Stimulated activated naive B cell treated with anti-CD40 and anti-IgM and Interleukin-4, amounts not matched to agents 10 μg/mL and 1 μg/mL and 100 μg/mL, for 72 hours (primary cell): ENCODE measurements at places on chromosomes 1 and 21.

- no peak for DNase-seq
Measured at GRCh38 chr1:178660461-178660860, 64.6 kb upstream of the RALGPS2 start.

DNA sequence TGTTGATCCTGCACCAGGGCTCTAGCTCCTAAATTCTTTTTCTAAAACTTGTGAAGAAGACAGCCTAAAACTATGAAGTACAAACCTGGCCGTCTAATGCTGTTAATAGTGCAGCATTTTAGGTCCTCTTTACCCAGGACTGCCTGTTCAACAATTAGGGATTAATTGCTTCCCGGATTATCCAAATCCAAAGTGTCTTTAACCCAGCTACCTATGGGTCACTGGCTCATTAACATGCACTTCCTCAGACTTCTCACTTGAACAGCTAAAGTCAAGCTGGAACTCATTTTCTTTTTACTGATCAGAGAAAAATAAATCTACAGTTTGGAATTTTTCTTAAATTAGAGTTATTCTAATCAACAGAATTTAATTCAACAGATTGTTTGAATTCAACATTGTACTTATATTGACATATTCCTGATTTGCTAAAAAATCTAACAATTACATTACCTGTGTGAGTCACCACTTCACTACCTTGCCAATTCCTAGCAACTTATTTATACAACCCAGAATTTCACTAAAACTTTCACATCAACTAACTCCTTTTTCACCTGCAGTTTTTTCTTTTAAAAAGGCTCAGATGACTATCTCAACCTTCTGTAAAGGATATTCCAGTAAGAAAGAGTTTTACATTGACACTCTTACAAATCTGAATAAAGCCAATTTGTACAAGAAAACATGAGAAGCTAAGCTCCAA is 3.3 kb downstream of the HNRNPU start:
- DNase-seq: no peak

DNA sequence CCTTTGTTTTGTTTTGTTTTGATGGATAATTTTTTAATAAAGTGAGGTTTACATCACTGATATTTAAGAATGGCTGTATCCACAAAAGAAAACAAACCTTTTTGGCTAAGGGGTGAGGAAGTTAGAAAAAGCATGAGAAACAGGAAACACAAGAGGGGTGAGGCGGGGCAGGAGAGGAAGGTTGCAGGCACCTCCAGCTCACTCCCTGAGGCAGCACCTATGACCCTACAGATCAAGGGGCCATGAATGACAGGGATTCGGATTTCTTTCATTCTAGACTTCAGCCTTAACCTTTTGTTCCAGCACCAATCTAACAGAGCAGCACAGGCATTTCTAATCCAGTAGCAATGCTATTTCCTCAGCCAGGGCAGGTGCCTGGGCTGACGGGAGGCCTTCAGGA is 4.4 kb downstream of the CLCA4 start:
- no peak for DNase-seq

GRCh38 chr1:170707959-170708655 is 44.2 kb downstream of the PRRX1 start:
- DNase-seq: no peak

GRCh38 chr1:176206006-176206960 is 803 bp downstream of the COP1 start:
- DNase-seq: no peak

GRCh38 chr1:224348137-224348536 is 8.5 kb upstream of the CNIH4 start:
- DNase-seq: no peak

DNA sequence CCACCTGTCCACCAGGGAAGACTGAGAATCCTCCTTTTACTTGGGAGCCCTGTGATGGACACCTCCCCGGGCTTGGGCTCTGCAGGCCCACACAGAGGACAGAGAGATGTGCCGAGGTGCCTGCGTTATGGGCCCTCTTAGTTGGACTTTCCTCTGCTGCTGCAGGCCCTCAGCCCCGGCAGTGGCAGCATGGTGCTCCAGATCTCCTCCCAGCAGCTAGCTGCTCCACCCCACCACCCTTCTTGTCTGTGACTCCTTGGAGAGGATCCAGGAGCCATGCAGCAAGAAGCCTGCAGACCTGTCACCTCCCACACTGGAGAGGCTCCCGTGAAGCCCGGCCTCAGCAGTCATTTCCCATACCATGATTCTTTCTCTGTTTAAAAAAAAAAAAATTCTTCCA is 27.4 kb downstream of the PHGDH start:
- no peak for DNase-seq

- no peak for DNase-seq
Measured at GRCh38 chr1:235821361-235821981, 45.2 kb downstream of the LYST start.

- no peak for DNase-seq
Measured at GRCh38 chr1:209513226-209513625, 70.3 kb upstream of the CAMK1G start.

- DNase-seq: no peak
Measured at GRCh38 chr21:43208561-43209332, 39.9 kb downstream of the CRYAA start.

DNA sequence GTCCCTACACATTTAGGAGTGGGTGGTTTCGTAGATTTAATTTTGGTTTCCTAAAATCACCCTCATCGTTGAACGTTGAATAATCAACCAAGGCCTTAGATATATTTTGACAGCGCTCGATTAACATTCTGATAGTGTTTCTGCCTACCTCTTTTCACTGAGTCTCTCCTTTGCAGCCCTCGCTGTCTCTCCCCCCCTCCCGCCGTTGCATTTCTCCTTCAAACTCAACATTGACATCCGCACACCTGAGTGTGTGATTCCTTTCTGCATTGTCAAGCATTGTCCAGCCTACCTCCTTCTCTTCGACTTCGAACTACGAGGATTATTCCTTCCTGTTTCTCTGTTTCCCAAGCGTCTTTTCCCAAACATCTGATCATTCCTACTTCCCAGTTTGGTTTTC is 1.8 kb upstream of the ADAMTS1 start:
- DNase-seq: no peak

- no peak for DNase-seq
Measured at GRCh38 chr1:84582802-84583587, 8.8 kb upstream of the CTBS start.

- DNase-seq: no peak
Measured at GRCh38 chr1:201421041-201421440, 489 bp downstream of the TNNI1 start.

GRCh38 chr21:34770576-34770975 is 101.8 kb downstream of the CLIC6 start:
- no peak for DNase-seq

DNA sequence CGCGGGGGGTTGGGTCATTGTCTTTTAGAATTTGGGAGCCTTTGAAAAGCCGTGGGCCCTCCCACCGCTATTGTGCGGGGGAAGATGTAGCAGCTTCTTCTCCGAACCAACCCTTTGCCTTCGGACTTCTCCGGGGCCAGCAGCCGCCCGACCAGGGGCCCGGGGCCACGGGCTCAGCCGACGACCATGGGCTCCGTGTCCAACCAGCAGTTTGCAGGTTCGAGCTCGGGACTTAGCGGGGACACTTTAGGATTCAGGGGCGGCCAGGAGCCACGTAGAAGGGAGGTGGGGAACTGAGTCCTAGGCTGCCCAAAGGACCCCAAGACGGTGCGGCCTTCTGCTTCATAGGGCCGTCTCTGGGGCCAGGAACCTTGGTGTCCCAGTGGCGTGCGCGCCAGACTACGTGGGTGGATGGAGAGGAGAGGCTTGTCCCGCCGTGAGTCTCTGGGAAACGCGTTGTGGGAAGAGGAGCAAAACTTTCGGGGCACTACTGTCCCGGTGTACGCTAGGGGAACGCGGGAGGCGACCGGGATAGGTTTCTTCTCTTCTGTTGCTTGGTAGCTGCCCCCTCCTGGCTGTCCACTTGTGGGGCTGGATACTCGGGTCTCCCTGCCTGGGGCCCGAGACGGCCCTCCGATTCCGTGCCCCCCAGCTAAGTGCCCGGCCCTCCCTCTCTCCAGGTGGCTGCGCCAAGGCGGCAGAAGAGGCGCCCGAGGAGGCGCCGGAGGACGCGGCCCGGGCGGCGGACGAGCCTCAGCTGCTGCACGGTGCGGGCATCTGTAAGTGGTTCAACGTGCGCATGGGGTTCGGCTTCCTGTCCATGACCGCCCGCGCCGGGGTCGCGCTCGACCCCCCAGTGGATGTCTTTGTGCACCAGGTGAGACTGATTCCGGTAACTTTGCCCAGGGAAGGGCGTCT is at the start of gene LIN28A:
TSS of gene LIN28A (plus strand) at position 112 of the 918 bp plus-strand sequence. CDS start at position 187, 75 bp downstream.
- DNase-seq: no peak

GRCh38 chr21:41948078-41948895 is 5.5 kb downstream of the C2CD2 start:
- DNase-seq: no peak

DNA sequence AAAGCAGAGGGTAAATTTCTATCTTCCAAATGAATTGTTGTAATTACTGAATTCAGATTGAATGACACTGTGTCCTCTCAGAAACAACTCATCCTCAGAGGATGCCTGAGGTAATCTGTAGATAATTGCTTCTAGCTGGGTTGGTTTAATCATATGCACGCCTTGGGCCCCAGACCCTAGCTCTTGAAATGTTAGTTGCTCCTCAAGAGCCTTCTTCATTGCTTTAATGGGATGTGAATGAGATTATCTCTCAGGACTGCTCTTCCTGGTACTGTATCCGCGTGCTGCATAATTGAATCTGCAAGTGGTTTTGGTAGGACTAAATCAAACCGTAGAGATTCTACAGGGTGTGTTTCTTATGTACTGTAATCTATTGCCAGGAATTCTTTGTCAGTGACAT is 569.3 kb upstream of the NEGR1 start:
- DNase-seq: no peak

DNA sequence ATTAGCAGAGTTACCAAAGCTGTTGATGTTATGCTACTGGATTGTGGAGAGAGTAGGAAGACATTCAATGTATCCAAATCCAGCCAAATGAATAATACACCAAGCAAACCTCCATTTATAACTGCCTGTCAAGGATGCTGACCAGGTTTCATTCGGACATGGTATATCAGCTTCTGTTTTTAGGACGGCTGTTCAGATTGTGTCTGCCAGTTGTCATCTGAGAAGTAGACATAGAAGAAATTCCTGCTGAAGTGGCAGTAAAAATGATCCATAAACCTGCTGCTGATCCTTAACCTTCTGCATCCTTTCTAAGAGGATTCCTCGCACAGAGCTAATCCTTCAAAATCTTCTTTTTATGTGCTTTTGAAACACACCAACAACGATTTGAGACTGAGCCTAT is 663.6 kb upstream of the PLXNA2 start:
- DNase-seq: no peak
